Activated CD4-positive, alpha-beta memory T cell treated with anti-CD3 and anti-CD28 coated beads for 36 hours (primary cell): ENCODE measurements at places on chromosomes 7 and 10.

GRCh38 chr10:104255311-104255981, 754 bp downstream of the GSTO1 start:
- DNase-seq, result no peak

DNA sequence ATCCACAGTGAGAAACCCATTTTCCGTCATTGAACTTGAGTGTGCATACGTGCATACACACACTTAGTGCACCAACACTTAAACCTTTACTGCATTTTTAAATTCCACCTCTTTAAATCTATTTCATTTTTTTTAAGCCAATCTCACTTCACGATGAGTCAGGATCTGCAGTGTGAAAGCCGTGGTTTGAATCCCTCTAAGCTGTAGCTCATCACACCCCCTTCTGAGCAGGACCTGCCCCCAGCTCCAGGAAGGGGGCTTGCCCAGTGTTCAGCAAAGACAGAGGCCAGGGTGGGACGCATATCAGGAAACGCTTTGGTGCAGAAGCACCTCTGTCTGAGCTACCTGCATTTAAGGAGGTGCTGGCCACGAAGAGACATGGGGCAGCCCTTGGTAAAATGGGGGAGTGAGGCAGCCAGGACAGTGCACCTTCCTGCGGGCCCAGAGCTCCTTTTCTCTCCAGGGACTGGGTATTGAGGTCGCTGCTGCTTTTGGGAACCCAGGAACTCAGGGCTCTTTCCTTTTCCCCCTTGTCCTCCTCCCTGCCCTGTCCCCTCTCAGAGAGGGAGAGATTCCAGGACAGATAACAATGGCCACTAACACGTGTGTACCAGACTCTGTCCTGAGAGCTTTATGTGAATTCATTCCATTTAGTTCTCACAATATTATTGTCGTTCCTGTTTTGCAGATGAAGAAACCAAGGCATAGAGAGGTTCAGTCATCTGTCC, 21.7 kb downstream of the ZNF316 start:
- DNase-seq, result no peak

GRCh38 chr7:7498856-7499255, 36.8 kb downstream of the COL28A1 start:
- no peak for DNase-seq

GRCh38 chr10:9636216-9636615, 1381.5 kb upstream of the CELF2 start:
- DNase-seq, result no peak

GRCh38 chr7:151808400-151809145, 68.3 kb downstream of the PRKAG2 start:
- no peak for DNase-seq

- DNase-seq, result no peak
Measured at GRCh38 chr7:2802101-2802500, 42.0 kb downstream of the GNA12 start.

DNA sequence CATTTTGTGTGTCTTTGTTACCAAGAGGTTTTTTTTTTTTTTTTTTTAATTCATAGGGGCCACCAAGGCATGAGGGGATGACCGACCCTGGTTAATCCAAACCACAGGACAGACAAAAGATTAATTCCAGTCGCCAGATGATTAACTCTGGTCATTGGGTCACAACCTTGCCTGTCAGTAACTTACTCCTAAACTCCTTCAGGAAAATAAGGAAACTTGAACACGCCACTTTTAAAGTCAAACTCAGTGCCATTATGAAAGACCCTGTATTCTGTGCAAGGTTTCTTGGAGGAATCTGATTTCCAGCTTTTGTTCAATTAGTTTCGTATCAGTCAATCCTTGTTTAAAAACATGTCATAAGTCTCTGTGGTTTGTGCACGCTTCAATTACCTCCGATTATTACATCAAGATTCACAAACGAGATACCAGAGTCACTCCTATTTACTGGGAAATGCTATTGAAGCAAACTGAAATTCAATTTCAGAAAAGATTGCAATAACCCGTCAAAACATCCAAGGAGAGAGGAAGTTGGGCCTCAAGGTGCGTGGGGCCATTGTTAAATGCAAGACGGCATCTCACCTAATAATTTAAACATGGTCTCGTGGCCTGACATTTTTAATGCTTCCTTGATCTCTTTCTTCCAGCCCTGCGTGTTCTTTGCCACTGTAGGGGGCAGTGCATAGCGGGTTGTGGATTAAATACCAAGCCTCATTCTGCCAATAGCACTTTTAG, 44.0 kb downstream of the NRP1 start:
- DNase-seq, result no peak

- no peak for DNase-seq
Measured at GRCh38 chr7:20738518-20739481, 47.9 kb downstream of the SP8 start.

DNA sequence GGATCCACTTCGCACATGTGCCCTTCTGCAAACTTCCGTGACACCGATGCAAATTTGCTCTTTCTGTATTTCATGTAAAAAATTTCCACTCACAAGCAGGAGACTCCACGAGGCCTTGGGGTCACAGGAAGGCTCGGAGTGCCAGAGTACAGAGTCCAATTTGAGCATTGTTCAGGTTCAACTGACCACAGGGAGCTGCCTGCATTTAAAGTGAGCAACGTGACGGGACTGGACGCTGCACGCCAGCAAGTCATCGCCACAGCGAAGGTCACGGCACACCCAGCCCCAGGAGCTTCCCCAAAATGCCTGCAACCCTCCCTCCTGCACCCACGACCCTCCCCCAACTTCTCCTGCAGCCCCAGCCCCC, 41.5 kb upstream of the NKX6-2 start:
- no peak for DNase-seq

DNA sequence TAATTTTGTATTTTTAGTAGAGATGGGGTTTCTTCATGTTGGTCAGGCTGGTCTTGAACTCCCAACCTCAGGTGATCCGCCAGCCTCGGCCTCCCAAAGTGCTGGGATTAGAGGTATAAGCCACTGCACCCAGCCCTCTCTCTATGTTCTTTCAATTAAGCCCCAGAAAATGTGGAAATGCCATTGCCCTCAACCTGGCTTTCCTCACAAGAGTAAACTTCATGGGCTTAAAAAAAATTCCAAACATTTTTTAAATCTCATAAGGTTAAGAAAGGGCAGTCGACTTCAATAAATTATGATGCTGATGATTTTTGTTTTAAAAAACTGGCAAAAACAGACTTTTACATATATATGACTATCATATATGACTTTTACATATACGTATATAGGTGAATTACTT, 107.6 kb downstream of the TES start:
- no peak for DNase-seq

DNA sequence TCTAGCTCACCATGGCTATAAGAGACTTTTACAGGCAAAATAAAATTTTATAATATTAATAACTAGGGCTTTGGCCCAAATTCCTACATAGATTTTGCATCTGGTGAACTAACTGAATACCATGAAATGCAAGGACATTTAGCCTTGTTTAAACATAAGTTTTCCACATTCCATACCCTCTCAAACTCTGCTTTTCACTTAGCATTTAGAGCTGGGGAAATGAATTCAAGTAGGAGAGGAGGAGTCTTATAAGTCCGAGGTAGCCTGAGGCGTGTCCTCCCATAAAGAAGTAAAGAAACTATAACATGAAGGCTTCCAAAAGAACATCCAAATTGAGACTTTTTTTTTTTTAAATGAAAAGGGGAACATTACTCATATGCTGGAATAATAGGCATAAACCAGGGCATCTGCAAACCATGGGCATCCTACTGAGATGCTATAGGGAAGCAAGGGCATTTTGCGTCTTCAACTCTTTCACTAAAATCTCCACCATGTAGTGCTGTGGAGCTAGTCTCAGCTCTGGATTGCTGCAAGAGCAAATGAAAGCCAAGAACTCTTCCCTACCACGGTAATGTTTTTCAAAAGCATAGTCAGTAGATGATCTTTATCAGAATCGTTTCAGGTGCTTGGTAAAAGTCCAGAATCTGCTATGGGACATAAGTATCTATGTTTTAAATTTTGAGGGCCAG, 79.1 kb downstream of the PALS2 start:
- DNase-seq, result no peak

GRCh38 chr10:124894569-124895215, 47.2 kb upstream of the ZRANB1 start:
- no peak for DNase-seq

GRCh38 chr10:71912431-71912830, 51.8 kb upstream of the CHST3 start:
- DNase-seq, result no peak

DNA sequence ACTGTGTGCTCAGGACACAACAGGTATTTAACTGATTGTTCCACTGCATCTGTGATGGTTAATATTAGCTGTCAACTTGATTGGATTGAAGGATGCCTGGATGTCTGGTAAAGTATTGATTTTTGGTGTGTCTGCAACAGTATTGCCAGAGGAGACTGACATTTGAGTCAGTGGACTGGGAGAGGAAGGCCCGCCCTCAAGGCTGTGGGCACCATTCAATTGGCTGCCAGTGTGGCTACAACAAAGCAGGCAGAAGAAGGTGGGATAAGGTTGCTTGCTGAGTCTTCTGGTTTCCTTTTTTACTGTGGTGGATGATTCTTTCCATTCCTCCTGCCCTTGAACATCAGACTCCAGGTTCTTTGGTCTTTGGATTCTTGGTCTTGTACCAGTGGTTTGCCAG, 137.1 kb upstream of the FAM13C start:
- no peak for DNase-seq

DNA sequence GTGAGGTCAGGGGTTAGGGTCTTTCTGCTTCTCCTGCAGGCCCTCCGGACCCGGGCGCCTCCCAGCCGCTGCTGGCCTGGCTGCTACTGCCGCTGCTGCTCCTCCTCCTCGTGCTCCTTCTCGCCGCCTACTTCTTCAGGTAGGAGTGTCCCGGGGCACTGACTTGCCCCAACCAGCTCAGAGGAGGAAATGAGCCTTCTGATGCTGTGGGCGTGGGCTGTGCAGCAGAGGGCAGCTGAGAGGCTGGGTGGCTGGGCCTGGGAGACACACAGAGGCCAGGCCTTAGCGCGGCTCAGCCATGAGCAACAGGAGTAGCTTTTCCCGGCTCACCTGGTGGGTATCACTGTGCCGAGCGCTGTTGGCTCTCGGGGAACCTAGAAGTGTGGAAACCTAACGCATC, 78.9 kb downstream of the MKI67 start:
- peak; percentile 93 for DNase-seq

DNA sequence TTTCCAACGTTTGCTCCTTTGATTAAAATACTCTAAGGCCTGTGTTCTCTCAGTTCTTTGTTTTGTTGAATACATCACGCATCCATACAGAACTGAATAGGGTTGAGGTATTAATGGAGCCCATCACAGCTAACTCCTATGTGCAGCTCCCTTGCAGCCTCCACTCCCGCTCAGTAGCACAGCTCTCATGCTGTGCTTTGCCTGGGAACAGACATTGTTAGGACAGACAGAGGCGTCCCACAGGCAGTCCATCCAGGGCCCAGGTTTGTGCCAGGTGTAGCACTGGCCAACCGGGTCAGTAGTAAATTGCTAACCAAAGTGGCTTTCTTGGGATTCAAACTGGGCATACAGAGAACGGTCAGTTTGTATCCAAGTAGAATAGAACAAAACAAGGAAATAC, 644.7 kb upstream of the NRP1 start:
- no peak for DNase-seq

GRCh38 chr10:15140698-15141097, 27.8 kb downstream of the NMT2 start:
- DNase-seq, result no peak

DNA sequence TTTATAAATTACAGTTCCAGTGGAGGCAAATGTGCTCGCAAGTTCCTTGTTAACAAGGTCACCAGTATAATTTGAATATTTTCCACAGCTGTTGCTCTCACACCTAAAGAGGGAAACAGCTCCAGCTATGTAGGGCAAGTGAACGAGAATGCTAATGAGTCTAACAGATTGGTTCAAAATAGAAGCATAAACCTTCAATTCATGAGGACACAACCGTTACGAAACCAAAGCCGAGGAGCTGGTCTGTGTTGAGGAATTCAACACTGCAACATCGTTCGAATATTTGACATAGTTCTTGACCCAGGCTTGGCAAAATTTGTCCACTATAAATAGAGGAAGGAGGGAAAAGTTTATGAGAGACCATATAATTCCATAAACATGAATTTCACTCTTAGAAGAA, 161.3 kb downstream of the KLF6 start:
- no peak for DNase-seq

DNA sequence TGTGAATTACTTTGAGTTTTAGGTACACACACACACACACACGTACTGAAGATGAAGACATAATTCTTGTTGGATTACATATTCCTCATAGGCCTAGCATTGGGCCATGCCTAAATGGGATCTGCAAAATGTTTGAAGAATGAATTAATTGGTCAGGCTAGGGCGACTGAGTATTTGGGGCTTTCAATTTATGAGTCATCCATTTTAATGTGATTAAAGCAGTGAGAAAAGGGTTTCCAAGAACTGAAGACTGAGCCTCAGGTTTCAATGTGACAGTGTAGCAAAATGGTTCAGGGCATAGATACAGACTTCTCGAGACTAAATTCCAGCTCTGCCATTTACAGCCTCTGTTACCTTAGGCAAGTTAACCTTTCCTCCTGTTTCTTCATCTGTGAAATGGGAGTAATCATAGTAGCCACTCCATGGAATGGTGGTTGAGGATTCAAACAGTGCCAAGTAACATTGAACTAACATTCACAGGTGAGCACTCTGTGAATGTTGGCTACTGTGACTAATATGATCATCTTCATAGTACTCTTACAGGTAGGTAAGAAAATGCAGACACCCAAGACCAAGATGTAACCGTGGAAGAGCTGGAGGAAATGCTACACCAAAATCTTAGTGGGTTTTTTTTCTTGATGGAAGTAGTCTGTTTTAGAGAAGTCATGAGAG, 7.6 kb downstream of the BPGM start:
- DNase-seq, result no peak

DNA sequence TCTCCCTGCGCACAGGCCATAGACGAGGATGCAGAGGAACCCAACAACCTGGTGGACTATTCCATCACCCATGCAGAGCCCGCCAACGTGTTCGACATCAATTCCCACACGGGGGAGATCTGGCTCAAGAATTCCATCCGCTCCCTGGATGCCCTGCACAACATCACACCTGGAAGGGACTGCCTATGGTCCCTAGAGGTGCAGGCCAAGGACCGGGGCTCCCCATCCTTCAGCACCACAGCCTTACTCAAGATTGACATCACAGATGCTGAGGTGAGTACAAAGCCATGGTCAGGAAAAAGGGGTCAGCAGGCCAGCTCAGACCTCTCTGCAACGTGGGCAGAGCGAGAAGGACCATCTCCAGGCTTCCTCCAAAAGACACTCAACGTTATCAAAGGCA, 12.3 kb downstream of the LRIT2 start:
- DNase-seq, result no peak

DNA sequence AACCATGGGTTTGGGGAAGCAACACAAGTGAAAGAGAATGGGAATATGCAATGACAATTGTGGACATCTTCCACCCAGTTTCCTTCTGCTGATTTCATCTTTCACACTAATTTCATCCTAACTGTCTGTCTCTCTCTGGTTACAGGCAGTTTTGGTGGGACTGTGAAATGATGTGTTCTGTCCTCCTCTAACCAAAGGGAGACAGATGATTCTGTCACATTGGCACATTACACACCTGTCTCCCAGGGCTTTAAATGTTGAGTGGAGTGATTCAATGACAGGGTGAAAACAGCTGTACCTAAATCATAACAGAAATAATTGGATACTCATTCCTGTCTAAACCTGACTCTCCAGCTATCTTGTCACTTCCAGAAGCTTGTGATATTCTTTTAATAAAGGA, 60.0 kb downstream of the DGKB start:
- no peak for DNase-seq

- no peak for DNase-seq
Measured at GRCh38 chr10:37734971-37735370, 122.4 kb downstream of the ZNF248 start.

GRCh38 chr7:10703059-10703458, 270.6 kb upstream of the PHF14 start:
- DNase-seq, result no peak
